PC-9 (cell line): ENCODE measurements at places on chromosomes 6 and 20. TPM values are rescaled to one million over a fixed set of nuclear protein-coding genes. Genes with fewer than 3 reads are reported as not detected.

TLDC2 gene
- not detected in 2 replicates for total RNA-seq

ULBP2 gene
- 2.9 and 4.4 TPM in 2 replicates for total RNA-seq

HLA-DPA1 gene
- not detected in 2 replicates for total RNA-seq

SLC35F1 gene
- not detected in 2 replicates for total RNA-seq

ULBP1 gene
- total RNA-seq: 2.8 and 3.3 TPM in 2 replicates

VGLL2 gene
- not detected in 2 replicates for total RNA-seq

KCNB1 gene
- total RNA-seq: 0.04 TPM in 1 of 2 replicates, not detected in the other

CALHM4 gene
- total RNA-seq: not detected in 2 replicates

HCRTR2 gene
- not detected in 2 replicates for total RNA-seq

TMC2 gene
- total RNA-seq: not detected in 2 replicates

LY86 gene
- total RNA-seq: not detected in 2 replicates

PXDC1 gene
- total RNA-seq: 29.3 and 30.8 TPM in 2 replicates

DNA sequence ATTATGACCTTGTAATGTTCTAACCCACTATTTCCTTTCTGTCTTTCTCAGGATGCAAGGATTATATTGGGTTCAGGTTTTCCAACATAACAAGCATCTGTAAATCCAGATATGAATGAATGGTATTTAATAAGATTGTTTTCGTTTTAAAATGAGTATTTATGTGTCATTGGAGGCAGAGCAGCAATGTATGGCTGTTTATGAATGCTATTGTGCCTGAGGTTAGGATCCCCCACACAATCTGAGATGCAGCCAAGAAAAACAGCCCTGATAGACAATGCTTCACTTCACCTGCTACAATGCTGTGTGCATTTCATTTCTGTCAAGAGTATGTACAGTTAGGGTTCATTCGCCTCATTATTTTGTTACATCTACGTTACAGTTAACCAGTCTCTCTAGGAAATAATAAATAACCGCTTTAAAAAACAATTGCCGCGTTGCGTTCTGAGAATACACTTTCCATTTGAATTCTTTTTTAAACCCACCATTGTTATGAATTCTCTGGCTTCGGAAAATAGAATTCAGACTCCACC lies 19.6 kb downstream of the TFAP2A start:
- no peak for DNase-seq

- no peak for DNase-seq
These were observed 44.4 kb upstream of the SHLD1 start for GRCh38 chr20:5705827-5706226.

- DNase-seq: no peak
These were observed 165.1 kb upstream of the AFDN start for GRCh38 chr6:167661552-167662044.

GRCh38 chr6:41119508-41119907 lies 34.6 kb downstream of the TREML1 start:
- DNase-seq: no peak

DNA sequence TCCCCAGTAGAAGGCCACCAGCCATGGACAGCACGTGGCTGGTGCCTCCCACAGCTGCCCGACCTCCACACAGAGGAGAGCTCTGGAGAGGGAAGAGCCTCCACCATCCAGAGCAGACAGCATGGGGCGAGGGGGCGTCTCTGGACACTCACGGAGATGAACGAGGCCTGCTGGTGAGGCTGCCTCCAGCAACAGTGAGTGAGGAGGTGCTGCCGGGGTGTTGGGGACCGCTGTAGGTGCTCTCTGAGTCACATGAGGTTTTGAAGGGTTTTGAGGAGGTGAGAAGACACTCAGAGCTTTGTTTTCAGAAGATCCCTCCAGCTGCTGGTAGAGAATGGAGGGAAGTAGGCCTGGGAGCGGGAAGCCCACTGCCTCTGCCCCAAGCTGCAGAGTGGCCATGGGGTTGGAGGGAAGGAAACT lies 65.6 kb downstream of the THBS2 start:
- no peak for DNase-seq

GRCh38 chr6:32969685-32970412 lies 1.5 kb downstream of the BRD2 start:
- peak; percentile 89 for DNase-seq

- no peak for DNase-seq
These were observed 29.8 kb downstream of the SLC13A3 start for GRCh38 chr20:46621492-46621891.

- DNase-seq: no peak
These were observed 482.2 kb upstream of the RNF217 start for GRCh38 chr6:124479991-124480430.

DNA sequence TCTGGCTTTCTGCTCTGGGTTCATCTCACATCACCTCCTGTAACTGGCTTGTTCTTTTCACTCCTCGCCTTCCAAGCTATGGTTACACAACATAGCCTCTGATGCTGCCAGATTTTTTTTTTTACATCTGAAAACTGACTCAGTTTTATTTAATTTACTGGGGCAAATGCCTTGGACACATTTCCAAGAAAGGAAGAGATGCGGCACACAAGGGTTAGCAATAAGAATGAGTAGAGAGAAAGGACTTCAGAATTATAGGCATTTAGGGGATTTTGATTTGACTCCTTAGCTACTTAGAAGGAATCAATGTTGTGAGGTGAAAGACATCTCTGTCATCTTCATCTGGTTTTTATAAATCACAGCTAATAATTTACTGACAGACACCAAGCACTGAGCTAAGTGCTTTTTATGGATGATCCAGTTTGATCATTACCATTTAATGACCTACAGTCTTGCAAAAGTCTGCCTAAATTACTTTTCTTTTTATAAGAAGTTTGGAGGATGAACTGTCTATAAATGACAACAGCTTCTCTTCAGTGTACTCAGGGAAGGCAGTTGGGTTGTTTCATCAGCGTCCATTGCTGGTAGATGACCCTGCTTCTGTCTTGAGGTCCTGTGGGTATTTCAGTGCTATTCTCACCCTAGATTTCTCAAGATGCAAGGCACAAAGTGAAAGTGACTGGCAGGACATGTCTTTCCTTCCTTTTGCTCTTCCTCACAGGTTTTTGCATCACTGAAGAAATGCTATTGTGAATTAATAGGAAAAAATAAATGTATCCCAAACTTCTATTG lies 31.1 kb downstream of the LAMA4 start:
- no peak for DNase-seq

- no peak for DNase-seq
These were observed 2.8 kb downstream of the SNAI1 start for GRCh38 chr20:49985617-49986016.

DNA sequence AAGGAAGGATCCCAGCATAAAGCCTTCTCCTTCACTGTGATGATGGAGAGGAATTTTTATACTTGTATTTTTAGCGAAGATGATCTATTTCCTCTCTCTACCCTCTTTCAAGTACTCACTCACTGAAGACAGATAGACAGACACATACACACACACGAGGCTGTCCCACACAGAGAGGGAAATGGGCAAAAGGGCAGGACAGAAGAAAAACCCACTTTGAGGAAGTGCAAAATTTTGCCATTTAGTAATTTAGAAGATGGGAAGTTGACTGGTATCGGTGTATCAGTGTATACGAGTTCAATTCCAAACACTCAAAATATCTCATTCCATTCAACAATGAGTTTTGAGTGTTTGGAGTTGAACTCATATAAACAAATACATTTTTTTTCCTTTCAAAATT lies 30.9 kb downstream of the HEBP2 start:
- no peak for DNase-seq

DNA sequence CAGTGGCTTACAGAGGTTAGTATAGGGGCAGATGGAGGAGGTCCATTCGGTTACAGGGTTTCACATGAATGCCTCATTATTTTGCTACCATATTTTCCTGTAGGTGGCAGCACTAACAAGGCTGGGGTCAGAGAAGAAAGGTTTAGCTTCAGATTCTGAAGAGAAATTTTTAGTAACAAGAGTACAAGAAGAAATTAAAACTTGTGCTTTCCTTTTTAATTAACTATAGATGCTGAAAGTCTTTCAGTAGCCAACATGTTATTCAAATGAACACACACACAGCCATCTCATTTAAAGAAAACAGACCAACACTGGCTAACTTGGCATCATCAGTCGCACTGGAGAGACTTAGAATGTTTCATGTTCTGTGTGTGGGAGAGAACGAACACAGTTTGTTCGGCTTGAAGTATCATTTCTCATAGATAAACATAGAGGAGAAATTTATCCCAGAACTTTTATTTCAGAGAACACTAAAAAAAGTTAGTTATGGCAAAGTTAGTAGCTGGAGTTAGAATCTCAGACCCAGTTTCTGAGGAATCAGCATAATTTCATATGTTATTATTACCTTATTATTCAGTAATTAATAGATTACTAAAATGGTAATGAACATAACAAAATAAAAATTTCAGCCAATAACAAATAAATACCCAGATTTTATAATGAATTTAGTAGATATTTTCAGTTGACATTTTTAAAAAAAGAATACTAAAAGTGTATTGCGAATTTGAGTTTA lies 314.0 kb upstream of the RSPO3 start:
- peak; percentile 10 for DNase-seq

DNA sequence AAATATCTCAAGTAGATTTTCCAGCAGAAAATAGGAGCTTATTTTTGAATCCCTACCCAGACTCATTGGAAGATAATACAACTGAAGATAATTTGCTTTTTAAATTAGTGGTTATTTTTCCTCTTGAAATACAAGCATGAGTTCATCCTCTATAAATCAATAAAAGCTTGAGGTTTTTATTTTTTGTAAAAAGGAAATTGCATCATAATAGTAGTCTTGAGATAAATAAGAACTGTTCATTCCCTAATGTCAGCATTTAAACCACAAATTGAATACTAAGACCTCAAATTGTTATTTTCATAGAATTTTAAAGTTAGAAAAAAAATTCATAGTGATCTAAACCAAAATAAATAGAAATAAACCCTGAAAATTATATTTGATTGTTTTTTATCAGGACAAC lies 719.1 kb downstream of the CD109 start:
- no peak for DNase-seq

GRCh38 chr20:48718786-48719578 lies 108.8 kb downstream of the PREX1 start:
- no peak for DNase-seq

DNA sequence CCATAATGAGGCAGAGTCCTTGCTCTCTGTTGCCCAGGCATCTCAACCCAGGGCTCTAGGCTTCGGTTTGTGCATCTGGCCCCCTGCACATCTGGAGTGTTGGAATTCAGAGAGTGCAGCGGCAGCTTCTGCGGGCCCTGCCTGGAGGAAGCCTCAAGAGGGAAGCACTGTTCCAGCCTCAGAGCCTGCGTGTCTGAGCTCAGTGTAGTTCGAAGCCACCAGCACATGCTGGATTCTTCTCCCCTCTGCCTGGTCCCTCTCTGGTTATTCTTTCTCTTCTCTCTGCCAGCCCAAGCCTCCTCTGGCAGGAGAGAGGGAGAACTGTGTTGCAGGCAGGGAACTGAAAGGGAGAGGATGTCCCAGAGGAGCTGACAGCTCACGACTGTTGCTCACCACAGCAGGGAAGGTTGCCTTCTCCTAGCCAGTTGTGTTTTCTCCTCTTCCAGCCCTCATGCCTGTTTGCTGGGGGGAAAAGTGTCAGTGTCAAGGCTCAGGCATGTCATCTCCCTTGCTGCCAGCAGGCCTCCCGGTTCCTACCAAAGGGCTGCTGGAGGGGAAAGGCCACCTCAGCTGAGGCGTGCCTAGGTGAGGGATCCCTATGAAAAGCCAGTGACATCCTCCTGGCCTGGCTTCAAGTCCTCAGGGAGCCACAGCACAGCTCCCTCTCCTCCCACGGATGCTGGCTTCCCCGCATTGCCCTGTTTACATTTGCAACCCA lies 126.0 kb upstream of the LRFN2 start:
- no peak for DNase-seq

DNA sequence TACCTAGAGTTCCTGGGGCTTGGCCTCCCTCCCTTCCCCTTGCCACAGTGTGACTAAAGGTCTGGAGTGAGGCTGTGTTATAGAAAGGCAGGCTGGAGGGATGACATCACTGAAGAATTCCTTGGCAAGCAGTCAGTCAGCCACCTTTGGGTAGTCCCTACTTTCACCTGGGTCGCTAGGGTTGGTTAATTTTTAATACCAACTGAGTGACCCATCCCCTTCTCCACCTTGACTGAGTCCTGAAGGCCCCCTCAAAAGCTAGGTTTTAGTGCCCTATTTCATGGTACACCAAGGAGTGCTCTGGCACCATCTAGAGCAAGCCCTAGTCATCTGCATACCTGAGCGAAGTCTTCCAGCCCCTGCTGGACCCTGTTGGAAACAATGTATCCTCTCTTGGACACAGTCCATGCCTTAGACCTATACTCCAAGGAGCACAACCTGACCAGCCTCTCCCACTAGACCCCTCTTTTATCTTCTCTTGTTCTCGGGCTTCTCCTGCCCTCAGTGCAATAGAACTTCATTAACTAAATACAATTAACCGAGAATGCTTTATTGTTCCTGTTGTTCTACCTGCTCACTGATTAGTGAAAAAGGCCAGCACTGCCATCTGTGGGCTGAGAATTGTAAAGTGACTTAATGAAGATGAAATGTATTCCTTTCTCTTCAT lies 44.6 kb downstream of the RIN2 start:
- DNase-seq: peak; percentile 59

GRCh38 chr6:15715060-15715459 lies 52.2 kb upstream of the DTNBP1 start:
- no peak for DNase-seq

GRCh38 chr20:51833326-51833725 lies 31.0 kb upstream of the SALL4 start:
- peak; percentile 67 for DNase-seq

DNA sequence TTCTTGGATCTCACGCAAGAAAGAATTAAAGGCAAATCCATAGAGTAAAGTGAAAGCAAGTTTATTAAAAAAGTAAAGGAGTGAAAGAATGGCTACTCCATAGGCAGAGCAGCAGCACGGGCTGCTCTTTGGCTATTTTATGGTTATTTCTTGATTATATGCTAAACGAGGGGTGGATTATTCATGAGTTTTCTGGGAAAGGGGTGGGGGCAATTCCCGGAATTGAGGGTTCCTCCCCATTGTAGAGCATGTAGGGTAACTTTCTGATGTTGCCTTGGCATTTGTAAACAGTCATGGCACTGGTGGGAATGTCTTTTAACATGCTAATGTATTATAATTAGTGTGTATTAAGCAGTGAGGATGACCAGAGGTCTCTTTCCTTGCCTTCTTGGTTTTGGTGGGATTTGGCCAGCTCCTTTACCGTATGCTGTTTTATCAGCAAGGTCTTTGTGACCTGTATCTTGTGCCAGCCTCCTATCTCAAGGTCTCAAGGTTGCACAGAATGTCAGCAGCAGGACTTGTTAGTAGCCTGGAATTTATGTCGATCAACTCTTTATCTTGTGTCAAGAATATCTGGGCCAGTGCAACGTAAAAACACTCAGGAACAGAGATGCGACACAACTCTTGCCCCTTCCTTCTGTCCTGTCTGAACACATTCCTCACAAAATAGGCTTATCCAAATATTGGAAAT lies 931.4 kb downstream of the QKI start:
- no peak for DNase-seq
